Hematopoietic multipotent progenitor cell treated with erythropoietin and hydrocortisone succinate and interleukin-3 and kit ligand, for 17 days (in vitro differentiated cells): ENCODE measurements at places on chromosomes 7 and 10.

DNA sequence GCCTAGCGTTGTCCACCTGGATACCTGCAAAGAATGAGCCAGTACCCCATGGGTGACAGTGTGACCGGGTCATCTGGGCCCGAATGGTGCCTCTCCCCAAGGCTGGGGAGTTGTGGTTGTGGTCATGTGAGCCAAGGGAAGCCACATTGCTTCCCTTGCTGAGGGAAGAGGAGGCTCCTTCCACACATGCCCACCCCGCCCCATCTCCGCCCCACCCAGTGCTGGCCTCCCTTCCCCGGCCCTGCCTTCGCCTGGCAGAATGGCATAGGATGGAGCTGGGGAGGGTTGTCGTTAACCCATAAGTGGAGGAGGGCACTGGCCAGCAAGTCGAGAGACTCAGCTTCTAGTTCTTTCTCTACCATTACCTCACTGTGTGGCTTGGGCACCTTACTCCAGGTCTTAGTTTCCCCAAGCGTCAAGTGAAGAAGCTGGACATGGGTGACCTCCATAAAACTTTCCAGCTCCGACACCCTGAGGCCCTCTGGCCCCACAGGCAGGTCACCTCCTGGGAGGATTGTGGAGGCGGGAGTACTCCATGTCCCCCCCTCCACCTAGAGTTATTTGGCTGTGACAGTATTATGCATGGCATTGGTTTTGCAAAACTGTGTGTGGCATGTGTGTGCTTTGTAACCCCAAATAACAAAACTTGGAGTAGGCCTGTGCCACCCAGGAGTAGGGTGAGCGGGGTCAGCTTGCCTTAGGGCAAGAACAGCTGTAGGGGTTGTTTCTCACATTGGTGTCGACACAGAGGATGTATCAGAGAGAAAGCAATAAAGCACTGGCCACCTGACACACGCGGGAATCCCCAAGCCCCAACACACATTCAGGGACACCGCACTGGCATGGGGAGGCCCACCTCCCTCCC is 90.5 kb upstream of the MACROH2A2 start:
- no peak for DNase-seq

DNA sequence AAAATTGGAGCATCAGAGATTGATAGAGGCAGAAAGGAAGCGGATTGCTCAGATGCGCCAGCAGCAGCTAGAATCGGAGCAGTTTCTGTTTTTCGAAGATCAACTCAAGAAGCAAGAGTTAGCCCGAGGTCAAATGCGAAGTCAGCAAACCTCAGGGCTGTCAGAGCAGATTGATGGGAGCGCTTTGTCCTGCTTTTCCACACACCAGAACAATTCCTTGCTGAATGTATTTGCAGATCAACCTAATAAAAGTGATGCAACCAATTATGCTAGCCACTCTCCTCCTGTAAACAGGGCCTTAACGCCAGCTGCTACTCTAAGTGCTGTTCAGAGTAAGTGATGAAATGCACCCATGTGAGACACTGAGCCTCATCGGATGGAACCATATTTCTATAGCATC is 33.1 kb downstream of the STAMBPL1 start:
- no peak for DNase-seq

DNA sequence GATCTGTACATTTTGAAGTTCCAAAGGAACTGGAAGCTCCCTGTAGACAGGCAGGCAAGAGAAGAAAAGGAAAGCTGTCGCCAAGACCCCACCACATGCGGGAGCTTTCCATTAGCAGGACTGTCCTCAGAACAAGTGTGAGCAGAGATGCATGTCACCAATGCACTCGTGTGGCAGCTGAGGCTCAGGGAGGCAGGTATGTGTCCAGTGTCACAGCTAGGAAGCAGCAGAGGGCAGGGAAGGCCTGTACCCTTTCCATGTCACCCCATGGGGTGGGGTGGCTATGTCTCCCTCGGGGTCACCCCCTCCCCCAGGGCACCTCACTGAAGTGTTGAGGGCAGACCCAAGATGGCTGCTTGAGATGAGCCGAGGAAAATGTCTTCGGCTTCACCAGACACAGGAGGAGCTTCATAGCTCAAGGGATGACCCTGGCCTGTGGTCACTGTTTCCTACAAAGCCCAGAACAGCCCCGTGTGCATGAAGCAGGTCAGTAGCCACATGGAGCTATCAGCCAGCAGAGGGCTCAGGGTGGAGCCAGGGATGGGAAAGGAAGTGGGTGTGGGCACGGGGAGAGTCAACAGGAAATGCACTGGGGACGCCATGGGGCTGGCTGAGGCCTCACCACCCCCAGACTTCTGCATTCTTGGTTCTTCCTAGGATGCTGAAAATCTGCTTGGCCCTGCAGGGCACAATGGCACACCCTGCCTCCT is 96.6 kb downstream of the FAM53B start:
- peak; percentile 84 for DNase-seq

DNA sequence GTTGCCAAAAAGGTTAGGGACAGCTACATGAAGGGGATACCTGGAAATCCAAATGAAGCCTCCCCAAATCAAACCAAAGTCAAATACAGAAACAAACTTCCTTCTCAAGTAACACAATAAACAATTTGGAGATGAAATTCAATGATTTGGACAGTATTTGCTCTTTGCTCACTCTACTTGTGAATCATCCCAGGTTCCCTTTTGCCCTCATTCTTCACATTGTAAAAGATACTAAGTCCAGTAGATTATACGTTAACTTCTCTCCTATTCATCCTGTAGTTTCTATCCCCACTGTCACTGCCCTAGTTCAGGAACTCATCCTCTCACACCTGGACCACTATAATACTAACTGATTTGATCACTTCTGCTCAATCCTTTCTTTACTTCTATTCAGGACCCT is 28.3 kb downstream of the FZD1 start:
- DNase-seq = no peak

DNA sequence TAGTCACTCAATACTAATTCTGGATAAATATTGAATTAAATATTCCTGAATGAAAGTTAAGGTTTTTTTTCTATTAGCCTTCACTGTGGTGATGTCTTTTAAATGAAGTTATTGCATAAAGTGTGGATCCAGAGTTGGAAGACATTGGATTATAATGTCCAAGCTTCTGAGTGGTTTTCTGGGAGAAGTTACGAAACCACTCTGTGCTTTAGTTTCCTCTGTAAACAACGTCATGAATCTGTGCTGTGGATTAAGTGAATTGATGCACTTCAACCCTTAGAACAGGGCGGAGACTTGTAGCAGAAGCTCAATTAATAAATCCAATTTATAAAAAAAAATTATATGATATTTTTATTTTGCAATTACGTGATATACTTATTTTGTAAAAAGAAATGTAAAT is 271.7 kb downstream of the BICC1 start:
- DNase-seq = no peak

GRCh38 chr10:48568546-48568945 is 36.3 kb downstream of the ARHGAP22 start:
- no peak for DNase-seq

DNA sequence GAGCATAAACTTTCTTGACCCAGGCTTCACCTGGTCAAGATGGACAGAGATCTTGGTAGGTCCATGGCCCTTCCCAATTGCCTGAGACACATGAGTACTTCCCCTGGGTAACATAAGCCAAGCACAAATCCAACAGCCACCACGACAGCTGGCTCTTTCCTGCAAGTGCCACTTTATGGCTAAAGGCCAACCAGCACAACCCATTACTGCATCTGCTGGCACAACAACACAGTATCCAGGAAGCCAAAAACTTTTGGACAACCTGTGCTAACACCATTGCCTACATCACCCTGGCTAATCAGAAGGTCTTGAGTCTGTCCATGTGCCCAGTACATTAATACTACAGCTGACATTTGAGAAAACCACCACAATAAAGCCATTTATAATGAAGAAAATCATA is 548.0 kb upstream of the SEMA3D start:
- DNase-seq = no peak

DNA sequence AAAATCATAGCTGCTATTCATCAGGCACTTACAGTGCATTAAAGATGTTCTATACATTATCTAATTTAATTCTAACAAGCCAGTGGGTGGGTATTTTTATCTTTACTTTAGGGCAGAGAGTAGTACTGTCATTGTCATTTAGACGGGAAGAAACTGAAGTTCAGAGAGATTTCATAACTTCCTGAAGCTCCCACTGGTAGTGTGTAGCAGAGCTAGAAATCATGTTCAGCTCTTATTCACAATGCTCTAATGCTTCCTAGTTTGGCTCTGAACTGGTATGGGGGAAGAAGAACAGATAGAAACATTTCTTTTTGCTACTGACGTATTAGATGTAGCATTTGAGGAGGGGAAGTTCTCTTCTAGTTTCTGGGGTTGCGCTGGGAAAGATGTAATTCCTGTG is 116.7 kb downstream of the CYP26A1 start:
- no peak for DNase-seq

DNA sequence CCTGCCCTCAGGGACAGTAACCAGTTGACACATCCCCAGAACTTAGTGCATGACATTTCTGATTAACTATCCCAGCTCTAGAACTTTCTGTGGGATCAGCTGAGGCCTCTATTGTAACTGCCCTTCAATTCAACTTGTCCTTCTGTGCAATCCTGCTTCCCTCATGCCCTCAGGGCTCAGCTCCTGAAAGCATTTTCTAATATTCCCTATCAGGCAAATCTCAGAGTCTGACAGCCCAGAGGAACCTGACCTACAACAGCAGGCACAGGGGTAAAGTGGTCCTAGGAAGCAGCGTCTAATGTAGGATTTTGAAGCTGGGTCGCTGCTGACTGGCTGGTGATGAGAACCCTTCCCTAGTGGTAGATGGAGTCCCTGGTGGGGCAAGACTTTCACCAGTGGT is 13.6 kb upstream of the STN1 start:
- DNase-seq = no peak

- DNase-seq = no peak
Observed at GRCh38 chr10:106535304-106535953, 629.1 kb downstream of the SORCS1 start.
